SK-MEL-5 (cell line): ENCODE measurements at places on chromosomes 6 and 20.
A peak's percentile ranks its signal among the peaks of the same experiment; 100 is the strongest.

DNA sequence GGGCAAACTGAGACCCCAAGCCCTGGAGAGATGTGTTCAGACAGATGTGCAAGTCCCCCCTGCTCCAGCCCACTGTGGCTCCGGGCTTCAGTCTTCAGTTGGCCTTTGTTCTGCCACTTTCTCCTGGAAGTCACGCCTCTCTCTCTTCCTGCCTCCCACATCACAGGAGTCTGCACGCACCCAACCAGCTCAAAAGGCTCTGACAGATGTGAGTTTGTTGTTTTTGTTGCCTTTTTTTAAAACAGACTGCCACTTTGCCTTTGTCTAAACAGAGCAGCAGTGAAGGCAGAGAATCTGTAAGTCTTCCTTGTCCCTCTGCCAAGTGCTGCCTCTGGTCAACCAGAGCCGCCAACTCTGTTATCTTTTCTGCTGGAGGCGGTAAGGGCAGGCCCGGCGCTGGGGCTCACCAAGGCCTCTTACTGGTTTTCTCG, 149.7 kb downstream of the TFAP2C start:
- peak; percentile 89 for DNase-seq

GRCh38 chr6:142395768-142396231, 94.0 kb downstream of the ADGRG6 start:
- DNase-seq, result no peak

DNA sequence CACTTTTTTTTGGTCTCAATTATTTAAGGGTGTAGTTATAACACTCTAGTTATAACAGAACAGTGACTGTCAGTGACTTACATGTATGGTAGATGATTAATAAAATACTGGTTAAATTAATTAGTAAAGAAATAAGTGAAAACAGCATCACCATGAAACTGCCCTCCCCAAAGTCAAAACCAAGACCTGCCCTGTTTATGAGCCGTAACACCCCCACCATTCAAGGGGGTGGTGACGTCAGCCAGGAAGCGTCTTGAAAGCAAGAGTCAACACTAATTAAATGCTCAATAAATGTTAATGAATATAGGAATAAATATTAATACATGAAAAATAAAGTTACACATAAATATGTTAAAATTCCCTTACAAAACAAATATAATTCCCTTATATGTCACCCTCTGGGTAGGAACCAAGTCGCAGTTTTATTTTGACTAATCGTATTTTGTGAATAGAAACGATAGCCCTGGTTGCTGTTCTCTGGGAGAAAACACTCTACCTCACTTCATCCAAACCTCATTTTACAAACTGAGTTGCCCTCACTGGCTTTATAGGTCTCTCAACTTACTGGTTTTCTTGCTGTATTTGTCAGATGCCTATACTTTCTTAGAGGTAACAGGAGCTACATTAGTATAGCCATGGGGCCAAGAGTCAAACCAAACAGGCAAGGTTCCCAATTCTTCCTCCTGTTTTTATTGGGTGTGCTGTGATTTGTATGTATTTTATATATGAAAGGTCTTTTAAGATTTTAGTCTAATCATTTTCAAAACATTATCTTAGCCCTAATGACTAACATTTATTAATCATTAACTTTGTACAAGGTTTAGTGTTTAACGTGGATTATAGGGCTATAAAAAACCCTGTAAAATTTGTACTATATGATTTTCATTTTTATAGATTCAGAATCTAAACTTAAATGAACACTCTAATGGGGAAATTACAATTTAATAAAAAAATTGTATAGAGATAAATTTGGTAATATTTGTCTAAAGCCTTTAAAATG, 227.9 kb upstream of the IRAK1BP1 start:
- DNase-seq, result no peak

- DNase-seq, result no peak
Measured at GRCh38 chr20:37377346-37378081, 31.6 kb downstream of the SRC start.

GRCh38 chr20:62864207-62864606, 2.6 kb upstream of the TCFL5 start:
- DNase-seq, result no peak

DNA sequence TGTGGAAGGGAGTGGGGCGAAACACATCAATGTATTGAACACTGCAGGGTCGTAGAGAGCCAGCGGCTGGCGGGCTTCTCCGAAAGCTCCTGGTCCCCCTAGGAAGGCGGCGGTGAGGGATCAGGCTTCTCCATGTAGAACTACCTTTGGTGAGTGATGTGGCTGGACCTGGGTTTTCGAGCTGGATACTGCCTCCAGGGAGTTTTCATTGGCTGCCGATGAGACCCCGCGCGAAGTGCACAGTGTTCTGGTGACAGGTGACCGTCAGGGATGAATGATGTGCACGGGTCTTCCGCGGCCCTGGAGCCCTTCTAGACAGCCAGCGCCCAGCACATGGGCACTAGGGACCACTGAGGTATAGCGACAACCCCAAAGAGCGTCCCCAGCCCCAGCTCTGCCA, 16.4 kb downstream of the ABT1 start:
- DNase-seq, result no peak

DNA sequence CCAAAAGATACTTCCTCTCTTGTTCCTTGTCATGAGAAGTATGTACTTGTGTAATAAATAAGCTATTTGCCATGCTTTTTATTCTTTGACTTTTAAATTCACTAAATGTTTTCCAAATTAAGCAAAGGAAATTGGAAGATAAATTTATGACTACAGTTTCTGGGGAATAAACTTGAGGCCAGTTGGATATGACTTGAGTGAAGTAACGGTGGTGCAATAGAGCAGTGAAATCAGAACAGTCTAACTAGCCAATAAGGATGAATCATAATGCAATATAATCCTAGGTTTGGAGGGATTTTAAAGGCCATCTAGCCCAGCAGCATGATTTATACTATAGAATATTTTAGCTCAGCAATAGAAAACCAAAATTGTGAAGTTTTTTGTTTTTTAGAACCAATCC, 183.8 kb upstream of the TCF21 start:
- DNase-seq, result no peak

- peak; percentile 17 for DNase-seq
Measured at GRCh38 chr6:40715570-40716403, 128.6 kb upstream of the LRFN2 start.

DNA sequence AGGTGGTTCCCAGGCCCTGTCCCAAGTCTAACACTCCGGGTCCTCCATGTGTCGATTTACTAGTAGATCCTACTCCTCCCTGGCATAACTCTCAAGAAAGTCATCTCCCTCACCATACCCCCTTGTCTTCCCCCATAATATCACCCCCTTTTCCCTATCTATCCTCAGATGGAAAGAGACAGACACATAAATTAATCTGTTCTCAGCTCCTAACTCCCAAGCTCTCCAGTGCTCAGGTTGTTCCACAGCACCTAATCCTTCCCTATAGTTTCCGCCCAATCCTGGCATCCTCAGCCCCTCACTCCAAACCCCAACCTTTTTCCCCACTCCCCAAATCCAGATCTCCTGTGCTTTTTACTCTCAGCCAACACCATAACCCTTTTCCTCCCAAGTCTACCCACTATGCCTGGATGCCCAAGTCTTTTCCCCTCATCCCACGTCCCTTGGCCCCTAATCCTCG, 808 bp downstream of the ILRUN start:
- DNase-seq, result no peak

GRCh38 chr20:22946596-22946995, 88.5 kb upstream of the SSTR4 start:
- no peak for DNase-seq

- no peak for DNase-seq
Measured at GRCh38 chr6:77011929-77012545, 451.3 kb downstream of the HTR1B start.

DNA sequence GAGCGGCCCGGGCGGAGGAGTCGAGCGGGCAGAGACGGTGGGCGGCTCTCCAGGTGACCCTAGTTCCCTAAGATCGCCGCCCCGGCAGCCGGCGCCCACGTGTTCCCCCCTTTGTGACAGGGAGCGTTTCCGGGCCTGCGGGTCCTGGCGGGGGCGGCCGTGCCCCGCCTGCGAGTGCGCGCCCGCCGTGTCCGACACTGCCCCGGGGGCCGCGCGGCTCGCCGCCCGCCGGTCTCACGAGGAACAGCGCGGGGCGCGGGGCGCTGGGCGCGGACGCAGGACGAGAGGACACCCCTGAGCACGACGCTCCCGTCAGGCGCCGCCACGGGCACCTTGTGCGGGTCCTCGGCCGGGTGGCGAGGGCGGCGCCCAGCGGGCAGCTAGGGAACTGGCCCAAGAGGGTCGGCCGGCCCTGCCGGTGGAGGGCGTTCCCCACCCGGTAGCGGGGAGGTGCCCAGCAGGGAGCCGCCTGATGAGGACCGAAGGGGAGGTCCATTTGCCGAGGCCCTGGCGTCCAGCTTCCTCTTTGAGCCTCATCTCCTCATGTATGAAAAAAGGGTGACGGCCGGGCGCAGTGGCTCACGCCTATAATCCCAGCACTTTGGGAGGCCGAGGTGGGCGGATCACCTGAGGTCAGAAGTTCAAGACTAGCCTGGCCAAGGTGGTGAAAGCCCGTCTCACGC, at the start of gene VARS1:
TSS of gene VARS1 (minus strand) at position 137 of the 683 bp plus-strand sequence. CDS start 535 bp downstream, outside the sequence.
- DNase-seq, result peak; percentile 89

DNA sequence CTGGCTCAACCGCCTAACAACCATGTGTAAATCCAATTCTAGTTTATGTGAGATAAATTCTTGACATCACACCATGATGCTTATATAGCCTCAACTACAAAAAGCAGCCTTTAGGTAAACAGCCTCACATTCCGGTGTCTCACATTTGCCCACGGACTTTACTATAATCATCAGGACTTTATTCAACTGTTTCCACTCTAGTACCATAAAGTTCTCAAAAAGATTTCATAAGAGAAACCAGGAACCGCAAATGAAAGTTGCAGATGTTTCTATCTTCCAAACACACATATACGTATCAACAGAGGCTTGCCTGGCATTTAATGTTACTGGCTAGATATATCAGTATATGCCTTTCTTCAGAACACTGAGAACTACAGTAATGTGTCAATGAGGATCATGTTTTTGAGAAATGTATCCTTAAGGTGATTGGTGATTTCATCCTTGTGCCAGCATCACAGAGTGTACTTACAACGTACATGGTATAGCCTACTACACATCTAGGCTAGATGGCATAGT, 80.0 kb downstream of the EPB41L2 start:
- DNase-seq, result no peak

- no peak for DNase-seq
Measured at GRCh38 chr6:126764671-126765070, 353.8 kb upstream of the RSPO3 start.

- no peak for DNase-seq
Measured at GRCh38 chr6:143187238-143187923, 126.7 kb downstream of the AIG1 start.

DNA sequence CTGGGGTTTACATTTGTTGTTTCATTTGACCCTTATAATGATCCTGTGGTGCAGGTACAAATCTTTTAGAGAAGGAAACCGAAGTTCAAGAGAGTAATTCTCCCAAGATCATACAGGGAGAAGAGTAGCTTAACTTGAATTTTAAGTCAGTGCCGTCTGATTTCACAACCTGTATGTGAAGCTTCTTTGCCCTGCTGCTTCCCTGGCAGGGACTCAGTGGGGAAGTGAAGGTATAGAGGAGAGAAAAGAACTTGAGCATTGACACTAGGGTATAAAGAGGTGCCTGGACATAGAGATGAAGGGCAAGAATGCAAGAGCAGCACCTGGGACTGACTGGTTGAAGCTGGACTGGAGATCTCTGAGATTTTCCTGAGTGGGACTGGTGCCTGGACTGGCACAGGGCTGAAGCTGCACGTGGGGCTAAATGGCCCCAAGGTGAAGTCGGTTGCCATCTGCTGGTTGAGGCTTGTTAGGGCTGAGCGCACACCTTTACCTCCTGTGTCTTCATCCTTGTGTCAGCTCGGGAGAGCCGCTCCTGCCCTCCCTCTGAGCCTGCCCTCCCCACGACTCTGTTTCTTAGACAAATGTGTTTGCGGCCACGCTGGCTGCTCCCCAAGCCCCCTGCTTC, 41.8 kb downstream of the FARS2 start:
- DNase-seq, result peak; percentile 69

- DNase-seq, result no peak
Measured at GRCh38 chr6:67935976-67936477, 699.1 kb upstream of the ADGRB3 start.

DNA sequence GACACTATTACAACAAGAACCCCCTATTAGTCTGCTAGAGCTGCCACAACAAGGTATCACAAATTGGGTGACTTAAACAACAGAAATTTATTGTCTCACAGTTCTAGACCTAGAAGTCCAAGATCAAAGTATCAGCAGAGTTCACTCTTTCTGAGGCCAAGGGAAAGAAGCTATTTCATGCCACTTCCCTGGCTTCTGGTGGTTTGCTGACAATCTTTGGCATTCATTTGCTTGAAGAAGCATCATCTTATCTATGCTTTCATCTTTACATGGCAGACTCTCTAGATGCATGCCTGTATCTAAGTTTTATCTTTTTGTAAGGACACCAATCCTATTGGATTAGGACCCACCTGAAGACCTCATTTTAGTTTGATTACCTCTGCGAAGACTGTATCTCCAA, 296.8 kb upstream of the MARCKS start:
- no peak for DNase-seq

DNA sequence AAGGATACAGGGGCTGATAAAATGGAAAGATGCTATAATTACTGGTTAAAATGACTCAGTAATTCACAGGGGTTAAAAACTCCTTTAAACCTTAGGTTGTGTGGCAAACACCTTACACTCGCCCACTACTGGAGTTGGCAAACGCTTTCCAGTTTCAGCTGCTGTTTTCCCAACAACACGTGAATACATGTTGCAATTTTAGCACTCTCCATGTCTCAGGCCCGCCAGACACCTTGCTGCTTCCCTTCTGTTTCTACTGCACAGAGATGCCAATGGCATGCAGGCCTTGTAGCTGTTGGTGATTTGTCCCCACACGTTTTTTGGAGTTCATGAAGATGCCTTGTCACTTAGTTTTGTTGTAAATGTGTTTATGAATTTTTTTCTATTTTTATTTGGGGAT, 5.3 kb upstream of the TTPAL start:
- DNase-seq, result no peak

- DNase-seq, result no peak
Measured at GRCh38 chr6:40925341-40925740, 113.7 kb downstream of the UNC5CL start.

DNA sequence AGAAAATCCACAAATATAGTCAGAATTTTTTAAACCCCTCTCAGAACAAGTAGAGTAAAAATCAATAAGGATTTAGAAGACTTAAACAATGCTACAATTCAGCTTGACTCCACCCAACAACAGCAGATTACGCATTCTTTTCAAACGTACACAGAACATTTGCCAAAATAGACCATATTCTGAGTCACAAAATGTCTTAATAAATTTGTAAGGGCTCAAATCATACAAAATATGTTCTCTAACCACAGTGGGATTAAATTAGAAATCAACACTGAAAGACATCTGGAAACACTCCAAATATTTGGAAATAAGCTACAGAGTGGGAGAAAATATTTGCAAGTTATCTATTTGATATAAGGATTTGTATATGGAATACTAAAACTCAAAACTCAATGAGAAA, 164.2 kb upstream of the AKAP12 start:
- no peak for DNase-seq

GRCh38 chr6:111743862-111744692, 129.2 kb downstream of the FYN start:
- no peak for DNase-seq

GRCh38 chr20:46827718-46828458, 66.8 kb upstream of the EYA2 start:
- no peak for DNase-seq
